Psoas muscle (tissue), 8 donors: ENCODE measurements at places on chromosomes 13 and 19. TPM values are rescaled to one million over a fixed set of nuclear protein-coding genes. Genes with fewer than 3 reads are reported as not detected.

The PTPRH gene
- 0.15 TPM for total RNA-seq

The KCNK6 gene
- total RNA-seq: 0.67 TPM

GRCh38 chr13:25186187-25186586 lies 14.1 kb upstream of the AMER2 start:
- DNase-seq: no peak

DNA sequence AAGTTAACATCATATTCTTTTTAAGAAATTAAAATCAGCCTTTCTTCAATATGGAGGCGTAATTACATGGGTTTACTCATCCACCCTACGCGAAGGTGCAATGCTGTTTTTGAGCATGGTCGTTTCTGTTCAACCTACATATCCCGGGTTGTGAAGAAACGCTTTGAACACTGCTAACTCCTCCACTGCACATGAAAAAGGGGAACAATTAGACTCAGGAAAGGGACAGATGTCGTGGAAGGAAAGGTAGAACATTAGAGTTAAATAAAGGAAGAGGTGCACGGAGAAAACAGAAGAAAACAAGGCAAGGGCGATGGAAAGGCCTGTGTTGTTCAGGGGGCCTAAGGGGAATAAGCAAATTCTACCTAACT lies 4.1 kb downstream of the ZIC5 start:
- no peak for DNase-seq

GRCh38 chr19:50489461-50490011 lies 12.9 kb upstream of the GARIN5A start:
- DNase-seq: peak; percentile 53

DNA sequence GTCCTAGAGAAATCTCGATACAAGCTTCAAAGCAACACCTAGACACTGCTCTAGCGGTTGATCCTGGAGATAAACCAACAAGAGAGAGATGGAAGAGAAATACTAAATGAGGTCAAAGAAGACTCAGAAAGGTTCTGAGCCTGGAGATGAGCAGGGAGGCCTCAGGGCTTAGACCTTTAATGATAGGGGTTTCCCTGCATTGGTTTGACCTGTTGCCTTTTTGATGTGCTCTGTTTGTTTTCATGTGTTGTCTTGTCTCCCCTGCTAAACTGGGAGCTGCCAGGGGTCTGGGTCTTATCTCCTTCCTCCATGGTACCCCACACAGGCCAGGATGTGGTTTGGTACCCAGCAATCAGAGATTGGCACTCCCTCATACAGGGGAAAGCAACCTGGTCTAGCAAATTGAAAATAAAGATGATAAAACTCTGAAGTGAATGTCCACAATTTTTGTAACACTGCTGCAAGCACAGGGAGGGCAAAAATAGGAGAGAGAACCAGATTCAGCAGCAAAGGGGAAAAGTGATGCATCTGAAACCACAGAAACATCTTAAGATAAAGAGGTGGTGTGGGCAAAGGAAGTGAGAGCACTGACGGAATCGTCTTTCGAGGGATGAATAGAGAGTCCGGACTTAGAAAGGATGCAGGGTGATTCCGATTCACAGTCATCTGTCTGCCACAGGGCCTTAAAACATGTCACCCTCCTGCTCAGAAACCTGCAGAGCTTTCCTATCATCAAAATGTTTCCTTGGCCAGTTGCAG lies 3.5 kb downstream of the FFAR2 start:
- no peak for DNase-seq

DNA sequence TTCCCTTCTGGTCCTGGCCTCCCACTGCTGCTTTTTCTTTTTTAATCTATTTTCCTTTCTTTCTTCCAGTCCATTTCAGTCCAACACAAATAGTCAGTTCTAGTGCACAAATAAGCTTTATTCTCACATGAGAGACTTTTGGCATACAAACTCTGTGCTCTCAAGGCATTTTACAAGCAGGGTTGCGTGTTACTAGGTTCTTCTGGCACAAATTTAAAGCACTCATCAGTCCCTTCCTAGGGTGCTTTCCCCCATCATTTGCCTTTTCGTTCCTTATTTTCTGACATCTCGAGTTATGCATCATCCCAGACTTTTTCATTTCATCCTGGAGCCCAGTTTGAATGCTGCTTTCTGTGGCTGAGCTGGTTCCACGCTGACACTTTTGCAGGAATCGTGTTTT lies 29.8 kb upstream of the IL17D start:
- DNase-seq: no peak
